Fibroblast of upper back skin (primary cell): ENCODE measurements at places on chromosomes 5 and 9.

GRCh38 chr5:61318376-61318775 lies 13.7 kb upstream of the ZSWIM6 start:
- DNase-seq, result no peak

DNA sequence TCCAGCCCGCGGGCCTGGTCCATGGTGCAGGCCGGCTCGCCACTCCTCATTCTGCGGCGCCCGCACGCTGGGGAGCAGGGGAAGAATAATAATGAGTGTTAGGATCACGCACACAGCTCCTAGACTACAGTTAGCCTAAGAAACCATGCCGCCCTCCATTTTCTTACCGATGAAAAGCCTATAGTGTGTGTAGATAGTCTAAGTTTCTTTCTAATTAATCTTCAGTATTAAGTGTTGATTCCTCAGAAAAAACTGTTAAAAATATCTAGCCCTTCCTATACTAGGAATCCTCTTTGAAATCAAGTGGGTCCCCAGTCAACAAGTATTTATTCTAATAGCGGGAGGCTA lies 9.3 kb downstream of the ZBED3 start:
- no peak for DNase-seq

DNA sequence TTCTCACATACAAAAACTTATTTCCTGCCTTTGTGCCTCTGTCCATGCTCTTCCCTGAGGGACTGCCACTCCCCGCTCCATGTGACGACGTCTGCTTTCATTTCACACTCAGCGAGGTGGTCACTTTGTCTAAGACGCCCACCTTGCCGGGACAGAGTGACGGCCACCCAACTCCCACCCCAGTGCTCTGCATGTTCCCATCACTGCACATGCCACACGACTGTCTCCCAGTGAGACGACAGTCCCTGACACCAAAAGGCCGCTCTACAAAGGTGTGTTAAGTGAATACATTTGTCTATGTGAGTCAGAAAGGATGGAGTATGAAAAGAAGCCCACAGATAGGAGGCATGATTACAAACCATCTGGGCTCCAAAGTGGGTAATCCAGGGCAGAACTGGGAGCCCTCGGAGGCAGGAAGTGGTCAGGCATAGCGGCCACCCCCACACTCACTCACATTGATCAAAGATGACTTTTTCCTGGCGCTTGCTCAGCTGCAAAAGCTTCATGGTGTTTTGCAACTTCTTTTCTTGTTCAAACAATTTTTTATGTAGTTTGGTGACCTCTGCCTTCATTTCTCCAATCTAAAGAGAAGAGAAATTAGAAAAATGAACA lies 185.8 kb downstream of the CDK5RAP2 start:
- DNase-seq, result peak; percentile 95

DNA sequence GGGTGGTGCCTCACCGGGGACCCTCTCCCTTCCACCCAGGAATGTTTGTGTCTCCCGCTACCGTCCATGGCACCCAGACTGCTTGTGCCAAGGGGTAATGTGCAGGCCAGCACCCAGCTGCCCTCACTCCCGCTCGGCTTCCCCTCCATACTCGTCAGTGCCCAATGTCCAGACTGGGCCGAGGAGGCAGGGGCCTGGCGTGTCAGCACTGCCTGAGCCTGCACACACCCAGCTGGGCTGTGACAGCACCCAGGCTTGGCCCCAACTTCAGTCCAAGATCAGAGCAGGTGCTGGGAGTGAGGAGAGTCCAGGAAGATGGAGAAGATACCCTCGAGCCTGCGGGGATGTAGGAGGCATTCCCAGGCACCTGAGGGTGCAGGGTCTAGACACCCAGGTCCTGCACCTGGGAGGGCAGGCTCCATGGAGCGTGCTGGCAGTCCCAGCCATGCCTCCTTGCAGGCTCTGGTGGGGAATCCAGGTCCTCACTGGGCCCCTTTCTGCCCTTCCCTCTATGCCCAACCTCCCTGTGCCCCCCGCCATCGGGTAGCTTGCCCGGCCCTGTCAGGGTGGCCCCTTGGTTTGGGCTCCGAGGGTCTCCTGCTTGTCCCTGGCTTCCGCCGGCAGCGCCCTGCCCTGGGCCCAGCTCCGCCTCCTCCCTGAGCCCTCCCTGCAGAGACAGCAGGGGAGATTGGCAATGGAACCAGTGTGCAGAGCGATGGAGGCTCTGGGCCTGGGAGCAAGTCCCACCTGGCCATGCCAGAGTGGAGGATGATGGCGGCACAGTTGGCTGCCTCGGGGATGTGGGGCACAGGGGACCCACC lies 250.8 kb upstream of the EDIL3 start:
- DNase-seq, result no peak

- DNase-seq, result no peak
Measured at GRCh38 chr5:58497386-58497785, 6.2 kb downstream of the GAPT start.

- no peak for DNase-seq
Measured at GRCh38 chr9:89522261-89522958, 24.5 kb upstream of the SEMA4D start.

- DNase-seq, result peak; percentile 36
Measured at GRCh38 chr5:20023686-20024180, 35.7 kb upstream of the CDH18 start.

DNA sequence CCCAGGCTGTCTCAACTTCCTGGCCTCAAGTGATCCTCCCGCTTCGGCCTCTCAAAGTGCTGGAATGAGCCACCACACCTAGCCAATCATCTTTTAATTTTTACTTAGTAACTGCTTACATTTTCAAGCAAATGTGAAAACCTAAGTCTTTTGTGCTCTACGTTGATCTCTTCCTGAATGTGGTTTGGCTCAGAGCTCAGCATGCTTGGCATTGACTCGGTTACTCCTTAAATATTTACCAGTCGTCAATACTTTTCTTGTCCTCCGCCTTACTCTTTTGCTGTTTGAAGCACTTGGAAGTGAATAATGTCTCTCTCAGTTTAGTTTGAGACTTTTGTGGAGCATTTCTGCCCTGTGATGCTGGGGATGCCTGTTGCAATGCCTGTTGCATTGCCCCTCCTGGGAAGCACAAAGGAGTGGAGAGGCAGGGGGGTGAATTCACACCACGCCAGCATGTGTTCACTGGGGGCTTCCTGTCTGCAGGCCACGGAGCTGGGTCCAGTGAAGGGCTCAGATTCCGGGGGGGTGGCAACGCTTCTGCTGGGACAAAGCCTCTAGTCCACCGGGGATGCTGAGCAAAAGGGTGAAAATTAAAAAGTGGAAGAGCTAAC lies 13.1 kb upstream of the TENT4A start:
- no peak for DNase-seq

DNA sequence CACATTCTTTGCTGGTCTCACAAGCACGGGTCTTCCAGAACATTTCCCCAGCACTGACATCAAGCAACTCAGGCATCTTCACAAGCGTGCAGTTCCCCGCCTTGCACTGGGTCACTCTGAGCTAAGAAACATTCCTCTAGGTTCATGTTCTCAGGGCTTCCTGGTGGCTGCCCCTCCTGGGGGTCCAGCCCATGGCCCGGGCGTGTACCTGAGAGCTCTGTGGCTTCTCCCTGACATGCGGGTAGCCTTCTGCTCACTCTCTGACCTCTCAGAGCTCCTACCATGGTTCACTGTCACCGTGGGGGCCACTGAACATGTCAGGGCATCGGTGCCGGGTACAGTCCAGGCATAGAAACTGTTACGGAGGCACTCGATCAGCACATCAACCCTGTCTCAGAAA lies 87.5 kb downstream of the OLFM1 start:
- DNase-seq, result no peak

DNA sequence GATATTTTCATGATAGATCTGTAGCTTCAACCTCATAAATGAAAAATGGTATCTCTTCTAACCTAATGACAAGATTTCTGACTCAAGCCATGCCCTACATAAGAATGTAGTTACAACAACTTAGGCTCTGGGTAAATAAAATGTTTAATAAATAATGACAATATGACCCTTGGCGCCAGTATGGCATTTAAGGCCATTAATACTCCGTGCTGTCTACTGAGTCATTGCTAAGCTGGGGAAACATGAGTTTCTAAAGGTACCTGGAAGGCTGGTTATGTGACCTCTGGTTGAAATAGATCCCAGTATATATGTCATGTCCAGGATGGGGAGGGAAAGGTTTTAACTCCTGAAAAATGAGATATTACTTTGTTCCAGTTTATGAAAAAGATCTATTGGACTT lies 58.0 kb upstream of the CEMIP2 start:
- no peak for DNase-seq

DNA sequence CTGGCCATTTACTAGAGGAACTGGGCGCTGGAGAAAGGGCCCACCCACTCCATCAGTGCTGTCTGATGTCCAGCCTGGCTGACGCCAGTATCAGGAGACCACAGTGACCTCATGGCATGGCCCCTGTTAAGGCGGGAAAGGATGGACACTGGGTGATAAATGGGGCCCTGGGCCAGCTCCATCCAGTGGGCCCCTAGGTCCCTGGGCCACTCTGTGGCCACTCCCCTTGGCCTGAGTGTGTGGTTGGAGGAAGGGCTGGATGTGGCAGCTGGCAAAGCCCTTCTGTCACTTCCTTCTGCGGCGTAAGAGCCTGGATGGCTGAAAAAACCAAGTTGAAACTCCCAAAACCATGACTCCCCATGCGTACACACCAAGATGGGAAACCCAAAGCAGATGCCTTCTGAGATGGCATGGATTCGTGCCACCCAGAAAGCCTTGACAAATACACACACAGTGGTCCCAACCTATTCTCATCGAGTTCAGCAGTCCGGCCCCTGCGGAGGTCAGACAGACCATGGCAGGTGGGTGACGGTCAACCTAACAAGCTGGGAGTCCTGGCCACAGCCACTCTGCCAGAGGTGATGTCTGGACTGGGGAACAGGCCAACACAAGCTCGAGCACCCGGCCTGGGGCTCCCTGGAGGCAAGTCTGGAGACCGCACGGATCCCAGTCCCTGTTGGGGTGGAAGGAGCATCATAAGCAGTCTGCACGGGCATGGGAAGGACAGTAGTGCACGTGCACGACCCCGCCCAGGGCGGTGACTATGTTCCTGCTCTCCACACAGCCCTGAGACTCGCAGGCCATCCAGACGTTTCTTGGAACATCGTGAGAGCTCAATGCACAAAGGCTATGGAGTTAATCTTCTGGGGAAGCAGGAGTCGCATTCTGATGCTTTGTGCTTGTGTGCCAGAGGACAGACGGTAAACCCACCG lies 45.2 kb upstream of the NOTCH1 start:
- no peak for DNase-seq

DNA sequence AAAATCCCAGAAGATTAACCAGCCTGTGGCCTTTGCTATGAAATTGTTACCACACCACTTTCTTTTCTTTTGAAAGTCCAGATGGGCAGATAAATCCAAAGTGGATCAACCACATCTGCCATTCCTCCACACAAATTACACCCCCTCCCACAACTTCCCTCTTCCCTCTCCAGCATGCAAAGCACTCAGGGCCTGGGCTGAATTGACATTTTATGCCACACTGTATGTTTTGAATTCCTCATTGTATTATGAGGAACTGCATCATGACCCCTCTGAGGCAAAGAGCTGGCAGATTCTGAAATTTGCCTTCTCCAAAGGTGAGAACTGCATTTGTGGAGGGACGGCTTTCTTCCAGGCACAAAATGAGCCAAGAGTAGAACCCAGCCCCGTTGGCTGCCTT lies 589.2 kb upstream of the KLF4 start:
- DNase-seq, result no peak

- DNase-seq, result no peak
Measured at GRCh38 chr5:151757233-151758140, 944 bp downstream of the ATOX1 start.

DNA sequence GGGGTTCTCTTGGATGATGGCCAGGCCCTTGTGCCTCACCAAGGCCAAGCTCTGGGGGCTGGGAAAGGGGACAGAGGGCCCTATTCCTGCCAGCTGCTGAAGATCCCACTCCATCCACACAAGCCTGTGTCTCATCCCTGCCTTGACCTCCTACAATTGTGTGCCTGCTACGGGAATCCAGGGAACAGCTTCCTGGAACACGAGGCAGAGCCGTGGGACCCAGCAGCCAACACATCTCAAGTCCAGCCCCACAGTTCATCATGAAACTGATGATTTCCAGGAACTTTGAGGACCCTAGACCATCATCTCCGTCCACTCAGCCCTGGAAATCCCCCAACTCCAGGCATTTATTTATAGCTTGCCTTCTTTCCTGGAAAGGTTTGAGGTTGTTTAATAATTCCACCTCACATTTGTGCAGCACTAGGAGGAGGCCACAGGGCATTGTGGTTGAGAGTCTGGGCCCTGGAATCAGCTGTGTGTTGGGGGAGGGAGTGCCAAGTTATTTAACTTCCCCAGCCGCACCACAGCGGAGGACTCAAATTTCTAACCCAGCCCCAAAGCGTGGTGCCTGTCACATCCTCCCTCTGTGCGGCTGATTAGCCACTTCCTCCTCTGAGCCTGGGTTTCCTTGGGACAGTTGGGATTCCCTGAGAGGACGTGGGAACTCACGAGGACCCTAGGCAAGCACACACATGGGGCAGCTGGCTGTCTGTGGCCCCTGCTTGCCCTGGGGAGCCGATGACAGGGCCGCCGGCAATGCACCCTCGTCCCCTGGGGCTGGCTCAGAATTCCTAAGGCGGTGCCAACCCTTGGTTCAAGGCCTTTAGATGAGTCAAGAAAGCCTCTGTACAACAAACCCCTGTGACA lies 58.2 kb upstream of the GGTA1 start:
- peak; percentile 93 for DNase-seq

- DNase-seq, result peak; percentile 76
Measured at GRCh38 chr5:150137168-150137957, 18.3 kb downstream of the PDGFRB start.

- no peak for DNase-seq
Measured at GRCh38 chr5:159824188-159825161, 91.8 kb upstream of the ADRA1B start.

DNA sequence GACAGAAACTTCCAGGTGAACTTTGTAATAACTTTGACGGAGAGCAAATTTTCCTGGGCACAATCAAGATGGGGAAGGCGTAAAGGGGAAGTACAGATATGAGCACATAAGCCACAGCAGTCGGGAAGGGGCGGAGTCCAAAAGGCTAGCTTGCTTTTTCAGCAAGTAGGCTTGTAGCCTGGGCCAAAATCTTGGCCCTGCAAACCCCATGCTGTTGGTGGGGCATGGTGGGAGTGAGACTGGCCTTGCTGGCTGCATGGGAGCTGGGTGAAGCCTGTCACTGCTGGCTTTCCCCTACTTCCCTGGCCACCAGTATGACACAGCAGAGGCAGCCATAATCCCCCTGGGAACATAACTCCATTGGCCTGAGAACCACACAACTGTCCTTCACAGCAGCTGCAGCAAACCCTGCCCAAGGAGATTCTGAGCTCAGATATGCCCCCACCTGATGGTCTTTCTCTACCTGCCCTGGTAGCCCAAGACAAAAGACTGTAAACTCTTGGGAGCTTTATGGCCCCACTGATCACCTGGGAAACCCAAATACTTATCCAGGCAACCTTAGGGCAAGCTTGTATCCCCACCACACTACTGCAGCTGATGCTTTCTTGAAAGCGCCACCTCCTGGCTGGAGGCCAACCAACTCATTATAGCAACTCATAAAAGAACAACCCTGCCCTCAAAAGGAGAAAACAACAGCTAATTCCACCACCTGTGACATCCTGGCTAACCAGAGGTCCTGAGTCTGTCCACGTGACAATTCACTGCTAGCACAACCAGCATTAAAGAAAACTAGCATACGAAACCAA lies 24.0 kb downstream of the DCTN4 start:
- no peak for DNase-seq
